ENCODE measurements at places on chromosomes 16 and 17.

GRCh38 chr17:49111934-49112333 lies 20.6 kb upstream of the B4GALNT2 start:
- peak; percentile 63 for DNase-seq

GRCh38 chr16:14409563-14409962 lies 220.5 kb downstream of the PARN start:
- DNase-seq, result peak; percentile 81

DNA sequence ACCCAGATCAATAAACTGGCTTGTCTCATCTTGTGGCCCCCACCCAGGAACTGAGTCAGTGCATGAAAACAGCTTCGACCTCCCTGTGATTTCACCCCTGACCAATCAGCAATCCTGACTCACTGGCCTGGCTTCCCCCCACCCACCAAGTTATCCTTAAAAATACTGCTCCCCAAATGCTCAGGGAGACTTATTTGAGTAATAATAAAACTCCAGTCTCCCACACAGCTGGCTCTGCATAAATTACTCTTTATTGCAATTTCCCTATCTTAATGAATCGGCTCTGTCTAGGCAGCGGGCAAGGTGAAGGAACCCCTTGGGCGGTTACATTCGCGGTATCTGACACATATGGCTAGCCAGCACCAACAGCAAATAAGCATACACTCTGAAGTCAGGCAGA lies 9.8 kb upstream of the RABEP1 start:
- DNase-seq, result peak; percentile 10

DNA sequence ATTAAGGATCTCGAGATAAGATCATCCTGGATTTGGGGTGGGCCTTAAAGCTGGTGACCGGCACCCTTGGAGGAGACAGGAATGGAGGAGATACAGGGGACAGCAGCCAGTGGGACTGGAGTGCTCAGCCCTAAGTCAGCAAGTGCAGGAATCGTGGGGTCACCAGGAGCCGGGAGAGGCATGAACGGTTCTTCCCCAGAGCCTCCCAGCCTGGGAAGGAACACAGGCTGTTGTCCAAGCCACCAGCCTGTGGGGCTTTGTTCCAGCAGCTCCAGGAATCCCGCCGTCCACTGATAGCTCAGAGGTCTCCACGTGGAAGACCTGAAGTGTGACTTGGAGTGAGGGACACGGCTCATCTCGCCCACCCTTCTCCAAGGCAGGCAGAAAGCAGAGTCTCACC lies 2.5 kb upstream of the WDR45B start:
- no peak for DNase-seq

DNA sequence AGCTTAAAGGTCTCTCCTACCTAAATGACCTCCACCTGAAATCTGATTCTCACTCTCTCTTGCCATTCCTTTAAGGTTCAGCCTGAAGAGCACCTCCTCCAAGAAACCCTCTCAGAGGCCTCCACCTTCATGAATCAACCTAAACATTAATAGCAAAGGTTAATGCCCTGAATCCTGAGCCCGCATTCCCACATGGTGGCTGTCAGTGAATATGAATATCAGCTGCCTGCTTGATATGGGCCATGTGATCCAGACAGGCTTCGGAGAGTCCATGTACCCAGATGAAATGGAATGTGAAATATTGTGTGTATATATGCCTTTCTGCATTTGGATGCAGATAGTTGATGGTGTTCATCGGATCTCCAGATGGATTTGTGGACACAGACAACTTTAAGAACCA lies 317.5 kb downstream of the TOX3 start:
- no peak for DNase-seq

DNA sequence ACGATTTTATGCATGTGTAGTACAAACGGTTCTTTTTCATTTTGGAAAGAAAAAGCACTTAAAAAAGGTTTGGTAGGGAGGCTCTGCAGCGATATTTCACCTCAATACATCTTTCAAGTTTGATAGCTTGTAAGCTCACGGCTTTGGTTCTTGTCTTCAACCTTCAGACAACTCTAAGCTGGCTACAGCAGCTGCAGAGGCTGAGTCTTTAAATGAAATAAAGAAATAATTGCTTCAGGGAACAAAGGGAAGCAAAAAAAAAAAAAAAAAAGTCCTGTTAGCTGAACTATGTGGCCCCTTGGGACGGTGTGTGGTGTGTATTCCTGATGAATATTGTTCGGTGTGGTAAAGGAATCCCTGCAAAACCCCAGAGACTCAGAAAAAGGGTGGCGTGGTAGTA lies 265.1 kb downstream of the NTN1 start:
- DNase-seq, result no peak

DNA sequence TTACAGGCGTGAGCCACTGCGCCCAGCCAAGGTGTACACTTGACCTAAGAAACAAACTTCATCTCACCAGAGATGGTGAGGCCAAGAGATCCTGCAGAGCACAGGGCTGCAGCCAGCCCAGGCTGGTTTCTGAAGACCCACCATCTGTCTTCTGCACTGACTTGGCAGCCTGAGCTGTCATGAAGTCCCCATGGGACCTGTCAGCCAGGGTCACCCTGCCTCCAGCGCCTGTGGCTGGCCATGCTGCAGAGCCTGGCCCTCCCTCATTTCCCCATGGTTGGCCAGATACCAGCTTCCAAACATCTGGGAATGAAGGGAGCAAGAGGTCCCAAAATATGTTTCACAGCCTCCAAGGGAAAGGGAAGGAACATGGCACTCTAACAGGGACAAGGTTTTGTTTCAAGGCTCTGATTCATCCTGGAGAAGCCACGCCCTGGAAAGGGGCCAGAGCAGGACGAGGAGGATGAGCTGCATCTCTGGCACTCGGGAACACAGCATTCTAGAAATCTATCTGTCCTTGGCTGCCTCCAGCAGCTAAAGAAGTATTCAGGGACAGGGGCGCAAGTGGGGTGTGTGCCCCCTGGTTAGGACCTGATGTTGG lies 45.3 kb downstream of the DDX19A start:
- DNase-seq, result peak; percentile 67

DNA sequence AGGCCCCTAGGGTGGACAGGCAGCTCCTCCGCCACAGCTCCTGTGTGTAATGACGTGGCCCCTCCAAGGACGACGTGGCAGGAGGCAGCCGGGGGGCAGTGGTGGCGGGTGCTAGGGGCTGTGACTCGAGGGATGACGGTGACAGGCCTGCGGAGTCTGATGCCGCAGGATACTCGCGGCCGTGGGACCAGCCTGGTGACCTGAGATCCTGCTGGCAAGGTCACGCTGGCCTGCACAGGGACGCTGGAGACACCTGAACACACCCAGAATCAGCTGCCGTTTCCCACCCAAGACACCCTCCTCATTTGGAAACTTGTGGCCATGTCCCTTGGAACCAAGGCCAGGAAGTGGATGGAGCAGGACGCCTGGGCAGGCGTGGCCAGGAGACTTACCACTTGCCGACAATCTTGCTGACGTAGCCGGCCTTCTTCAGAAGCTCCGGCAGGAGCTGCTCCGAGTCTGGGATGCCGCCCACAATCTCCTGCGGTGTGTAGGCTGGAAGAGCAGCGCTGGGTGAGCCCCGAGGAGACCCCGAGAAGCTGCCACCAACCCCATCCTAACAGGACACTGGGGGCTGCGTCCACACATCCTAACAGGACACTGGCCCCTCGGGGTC lies 16.0 kb downstream of the GALNS start:
- DNase-seq, result no peak

GRCh38 chr17:50638606-50638965 lies 3.9 kb downstream of the ABCC3 start:
- DNase-seq, result peak; percentile 94

- DNase-seq, result no peak
Measured at GRCh38 chr17:50855708-50856330, 10.3 kb downstream of the TOB1 start.

GRCh38 chr16:9378876-9379275 lies 287.4 kb downstream of the HAPSTR1 start:
- DNase-seq, result no peak

- DNase-seq, result peak; percentile 6
Measured at GRCh38 chr16:27225536-27226360, 22.4 kb downstream of the KDM8 start.

GRCh38 chr17:55872374-55872773 lies 121.5 kb downstream of the PCTP start:
- no peak for DNase-seq

DNA sequence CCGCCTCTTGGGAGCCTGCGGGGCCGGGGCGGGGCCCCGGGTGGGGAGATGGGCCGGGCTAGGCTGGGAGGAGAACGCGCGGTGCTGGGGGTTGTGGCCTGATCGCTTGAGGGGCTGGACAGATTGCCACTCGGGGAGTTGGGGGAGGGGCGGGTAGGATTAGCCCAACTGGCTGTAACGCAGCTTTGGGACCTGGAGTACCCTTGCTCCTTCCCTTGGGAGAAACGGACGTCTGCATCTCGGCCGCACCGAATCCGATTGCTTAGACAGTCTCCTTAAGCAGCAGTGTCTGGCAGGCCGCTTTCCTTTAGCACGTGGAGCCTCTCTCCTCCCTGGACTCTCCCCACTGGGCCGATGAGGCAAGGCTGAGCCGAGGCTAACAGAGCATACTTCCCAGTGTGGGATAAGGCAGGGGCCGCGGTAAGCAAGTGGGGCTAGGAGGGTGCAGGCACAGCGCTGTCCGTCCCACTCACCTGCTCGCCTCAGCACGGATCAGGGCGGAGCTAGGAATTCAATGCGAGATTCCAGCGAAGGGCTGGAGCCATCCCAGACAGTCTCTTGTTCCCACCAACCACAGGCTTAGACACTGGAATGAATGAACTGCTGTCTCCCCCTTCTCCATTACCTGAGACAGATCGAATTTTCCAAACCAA lies 540 bp upstream of the ACLY start:
- DNase-seq, result peak; percentile 61

DNA sequence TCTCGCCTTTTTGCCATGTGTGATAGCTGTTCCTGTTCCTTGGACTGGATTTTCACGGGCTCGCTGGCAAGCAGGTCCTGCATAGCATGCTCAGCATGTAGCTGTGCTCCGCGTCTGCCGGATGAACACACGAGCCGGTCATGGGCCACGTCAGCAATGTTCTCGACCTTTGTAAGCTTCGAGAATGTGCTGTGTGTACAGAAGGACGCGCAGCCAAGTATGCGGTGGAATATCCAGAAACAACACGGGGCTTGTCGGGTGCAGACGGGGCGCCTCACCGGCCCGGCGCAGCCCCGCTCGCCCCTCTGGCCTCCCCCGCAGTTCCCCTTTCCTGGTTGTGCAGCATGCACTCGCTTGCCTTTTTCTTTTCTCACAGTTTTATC lies 42.2 kb downstream of the RPTOR start:
- DNase-seq, result no peak

Measured in PC-3 (cell line).